ENCODE measurements at places on chromosomes 16 and 17. TPM values are rescaled to one million over a fixed set of nuclear protein-coding genes. Genes with fewer than 3 reads are reported as not detected.

- H3K36me3 ChIP-seq, result no peaks in the 10 kb centered on the region
- no peaks in the 10 kb centered on the region for H3K4me1 ChIP-seq
- no peak overlapping the region for H3K4me3 ChIP-seq
- DNase-seq, result no peak
- H3K27me3 ChIP-seq, result no peaks in the 10 kb centered on the region
Observed at GRCh38 chr16:23900480-23901177, 64.8 kb downstream of the PRKCB start.

- H3K4me1 ChIP-seq, result peaks cover 2% of the 10 kb centered on the region
- no peak overlapping the region for H3K27ac ChIP-seq
- no peak for DNase-seq
- no peaks in the 10 kb centered on the region for H3K36me3 ChIP-seq
Observed at GRCh38 chr17:34307110-34307509, 12.1 kb upstream of the CCL8 start.

- no peak overlapping the region for H3K4me3 ChIP-seq
- H3K36me3 ChIP-seq, result no peaks in the 10 kb centered on the region
- no peaks in the 10 kb centered on the region for H3K4me1 ChIP-seq
- no peak for DNase-seq
- no peaks in the 10 kb centered on the region for H3K27me3 ChIP-seq
- no peak overlapping the region for H3K27ac ChIP-seq
Observed at GRCh38 chr17:41457676-41458075, 9.5 kb downstream of the KRT32 start.

DNA sequence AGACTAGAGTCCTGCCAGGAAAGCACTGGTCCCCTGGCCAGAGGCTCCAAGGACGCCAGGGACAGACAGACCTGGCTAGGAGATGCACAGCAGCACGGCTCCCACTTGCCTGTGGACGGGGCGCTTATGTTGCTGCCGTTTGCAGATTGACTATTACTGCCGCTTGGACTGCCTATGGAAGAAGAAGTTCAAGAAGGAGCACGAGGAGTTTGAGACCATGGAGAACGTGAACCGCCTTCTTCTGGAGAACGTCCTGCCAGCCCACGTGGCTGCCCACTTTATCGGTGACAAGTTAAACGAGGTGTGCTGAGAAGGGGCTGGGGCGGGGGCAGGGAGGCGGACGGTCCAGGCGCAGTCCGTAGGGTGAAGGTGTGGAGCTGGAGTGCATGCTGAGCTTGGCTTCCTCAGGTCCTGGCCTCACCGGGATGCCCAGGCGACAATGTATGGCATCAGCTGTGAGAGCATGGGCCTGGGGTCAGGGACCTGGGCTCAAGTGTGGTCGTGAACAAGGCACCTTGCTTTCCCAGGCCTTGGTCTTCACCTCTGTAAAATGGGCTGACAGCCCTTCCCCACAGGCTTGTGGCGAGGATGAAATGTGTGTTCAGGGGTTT lies 45.6 kb downstream of the ADCY7 start:
- H3K4me1 ChIP-seq, result peaks cover 20% of the 10 kb centered on the region
- no peak for DNase-seq
- no peak overlapping the region for H3K4me3 ChIP-seq
- no peaks in the 10 kb centered on the region for H3K36me3 ChIP-seq
- no peak overlapping the region for H3K27ac ChIP-seq
- H3K27me3 ChIP-seq, result no peaks in the 10 kb centered on the region

GRCh38 chr16:53515259-53515658 lies 12.2 kb upstream of the AKTIP start:
- no peaks in the 10 kb centered on the region for H3K4me1 ChIP-seq
- H3K36me3 ChIP-seq, result no peaks in the 10 kb centered on the region
- no peaks in the 10 kb centered on the region for H3K27me3 ChIP-seq
- DNase-seq, result no peak
- H3K4me3 ChIP-seq, result no peak overlapping the region
- H3K27ac ChIP-seq, result no peak overlapping the region

CIBAR2 gene
- 13.0 TPM for total RNA-seq

ETV4 gene
- 5.3 TPM for total RNA-seq

Measured in ovary (tissue), 10 donors.